ENCODE measurements at places on chromosomes 7 and 10. TPM values are rescaled to one million over a fixed set of nuclear protein-coding genes. Genes with fewer than 3 reads are reported as not detected.

MSS51 gene
- total RNA-seq = 3.2 TPM

EGFR gene
- total RNA-seq = not detected

CUL2 gene
- total RNA-seq = 36.0 TPM

HOXA2 gene
- total RNA-seq = not detected

NPSR1 gene
- total RNA-seq = not detected

H2BK1 gene
- total RNA-seq = 1.9 TPM

C10orf62 gene
- total RNA-seq = not detected

GRCh38 chr7:110839866-110840265 is 251.1 kb upstream of the LRRN3 start:
- no peak overlapping the region for H3K4me3 ChIP-seq
- no peak overlapping the region for H3K27ac ChIP-seq
- DNase-seq = no peak
- no peaks in the 10 kb centered on the region for H3K36me3 ChIP-seq
- H3K4me1 ChIP-seq = no peaks in the 10 kb centered on the region
- H3K27me3 ChIP-seq = no peaks in the 10 kb centered on the region

DNA sequence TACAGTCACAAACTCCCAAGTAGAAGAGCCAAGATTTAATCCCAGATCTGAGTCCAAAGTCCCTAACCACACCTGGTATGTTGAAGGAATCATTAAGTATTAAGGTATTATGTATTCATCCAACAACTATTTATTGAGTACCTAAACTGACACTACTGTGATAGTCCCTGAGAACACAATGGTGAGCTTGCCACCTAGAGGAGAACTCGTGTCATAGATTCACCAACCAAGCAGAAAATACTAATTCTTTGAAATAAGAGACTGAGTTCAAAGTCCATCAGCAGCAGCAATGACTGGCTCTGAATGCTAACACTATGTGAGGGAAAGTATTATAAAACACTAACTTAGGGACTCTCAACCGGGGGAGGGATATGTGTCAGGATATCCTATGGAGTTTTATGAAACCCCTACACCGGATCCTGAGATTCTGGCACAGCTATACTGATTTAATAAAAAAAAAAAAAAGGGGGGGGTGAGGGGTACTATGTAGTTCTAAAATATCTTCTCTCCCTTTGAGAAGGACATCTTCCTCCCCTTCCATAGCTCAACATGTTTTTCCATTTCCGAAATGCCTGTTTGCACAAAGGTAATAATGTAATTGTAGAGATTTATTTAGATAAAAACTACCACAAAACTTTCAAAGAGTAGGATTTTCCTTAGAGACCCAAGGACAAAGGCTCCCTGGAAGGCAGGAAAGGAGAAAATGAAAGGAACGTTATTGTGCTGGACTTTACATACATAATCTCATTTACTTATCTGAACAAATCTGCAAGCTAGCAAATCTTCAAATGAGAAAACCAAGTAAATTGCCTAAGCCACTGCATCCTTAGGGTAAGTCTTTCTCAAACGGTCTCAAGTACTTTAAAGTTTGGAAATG is 1.6 kb downstream of the NCOA4 start:
- peaks cover 50% of the 10 kb centered on the region for H3K4me1 ChIP-seq
- no peaks in the 10 kb centered on the region for H3K27me3 ChIP-seq
- H3K4me3 ChIP-seq = peak overlapping the region; percentile 70
- peak; percentile 57 for DNase-seq

GRCh38 chr10:11448190-11448544 is 163.3 kb downstream of the USP6NL start:
- H3K4me3 ChIP-seq = no peak overlapping the region
- H3K4me1 ChIP-seq = no peaks in the 10 kb centered on the region
- H3K36me3 ChIP-seq = no peaks in the 10 kb centered on the region
- H3K27ac ChIP-seq = no peak overlapping the region
- H3K27me3 ChIP-seq = no peaks in the 10 kb centered on the region
